ENCODE measurements at places on chromosomes 6 and 20.

DNA sequence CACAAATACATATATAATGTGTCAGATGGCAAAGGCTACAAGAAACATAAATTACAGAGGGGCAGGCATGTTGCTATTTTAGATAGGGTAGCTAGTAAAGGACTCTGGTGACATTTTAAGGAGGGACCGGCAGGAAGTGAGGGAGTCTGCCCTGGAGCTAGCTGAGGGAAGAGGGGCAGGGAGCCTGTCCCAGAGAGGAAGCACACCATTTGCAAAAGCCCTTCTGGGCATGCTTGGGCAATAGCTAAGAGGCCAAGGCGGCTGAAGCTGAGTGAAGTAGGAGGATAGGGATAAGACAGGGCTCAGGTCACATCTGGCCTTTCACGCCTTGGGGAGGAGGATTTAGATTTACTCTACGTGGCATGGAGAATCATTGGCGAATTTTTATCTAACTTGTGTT lies 96.2 kb downstream of the RTN4IP1 start:
- DNase-seq, result no peak

DNA sequence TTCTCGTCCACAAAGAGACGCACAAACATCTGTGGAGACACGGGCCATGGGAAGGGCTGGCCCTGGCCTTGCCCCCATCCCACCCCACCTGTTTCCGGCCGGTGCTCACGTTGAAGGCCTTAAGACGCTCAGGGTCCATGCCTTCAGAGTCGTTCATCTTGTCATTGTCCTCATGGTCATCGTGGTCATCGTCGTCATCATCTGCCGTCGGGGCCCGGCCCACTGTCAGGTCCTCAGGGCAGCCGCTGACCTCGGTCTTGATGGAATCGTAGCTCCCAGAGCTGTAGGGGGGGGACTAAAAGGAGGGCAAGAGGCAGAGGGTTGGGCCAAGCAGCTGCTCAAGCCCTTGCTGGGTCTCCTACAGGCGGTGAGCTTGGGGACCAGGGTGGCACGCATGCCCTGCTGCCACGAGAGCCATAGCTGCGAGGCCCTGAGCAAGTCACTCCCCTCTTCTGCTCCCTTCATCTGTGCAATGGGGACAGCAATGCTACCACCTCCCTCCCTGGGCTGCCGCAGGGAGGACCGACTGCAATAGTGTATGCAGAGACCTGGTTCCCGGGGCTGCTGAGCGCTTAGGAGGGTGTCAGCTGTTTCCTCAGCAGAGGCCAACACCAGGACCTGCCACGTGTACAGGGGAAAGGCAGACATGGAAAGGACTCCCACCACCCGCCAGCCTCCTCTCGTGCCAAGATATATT lies 95.5 kb downstream of the ASXL1 start:
- DNase-seq, result no peak

DNA sequence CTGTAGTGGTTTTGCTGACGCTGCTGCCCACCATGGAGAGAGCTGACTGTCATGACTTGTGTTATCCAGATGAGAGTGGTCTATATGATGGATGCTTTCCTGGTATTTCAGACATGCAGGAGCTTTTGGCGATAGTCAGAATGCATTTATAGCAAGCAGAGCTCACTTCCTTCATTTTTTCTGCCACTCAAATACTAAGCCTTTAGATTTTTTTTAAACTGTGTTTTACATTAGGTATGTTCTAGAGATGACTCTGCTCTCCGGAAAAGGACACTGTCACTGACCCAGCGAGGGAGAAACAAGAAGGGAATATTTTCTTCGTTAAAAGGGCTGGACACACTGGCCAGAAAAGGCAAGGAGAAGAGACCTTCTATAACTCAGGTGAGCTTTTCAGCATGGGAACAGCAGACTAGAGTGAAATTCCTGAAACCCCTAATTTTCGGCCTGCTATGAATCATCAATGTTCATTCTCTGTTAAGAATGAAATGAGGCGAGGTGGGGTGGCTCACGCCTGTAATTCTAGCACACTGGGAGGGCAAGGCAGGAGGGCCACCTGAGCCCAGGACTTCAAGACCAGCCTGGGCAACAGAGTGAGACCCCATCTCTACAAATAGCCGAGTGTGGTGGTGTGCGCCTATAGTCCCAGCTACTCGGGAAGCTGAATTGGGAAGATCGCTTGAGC lies 98.6 kb upstream of the CLDN20 start:
- DNase-seq, result no peak

GRCh38 chr6:63249875-63250482 lies 38.7 kb downstream of the FKBP1C start:
- DNase-seq, result no peak

- DNase-seq, result no peak
Observed at GRCh38 chr20:14360416-14360815, 23.0 kb upstream of the FLRT3 start.

- DNase-seq, result no peak
Observed at GRCh38 chr6:155103816-155104366, 108.8 kb downstream of the TIAM2 start.

- DNase-seq, result no peak
Observed at GRCh38 chr6:107488875-107489635, 862 bp upstream of the SOBP start.

- no peak for DNase-seq
Observed at GRCh38 chr20:13296070-13296469, 75.0 kb downstream of the ISM1 start.

DNA sequence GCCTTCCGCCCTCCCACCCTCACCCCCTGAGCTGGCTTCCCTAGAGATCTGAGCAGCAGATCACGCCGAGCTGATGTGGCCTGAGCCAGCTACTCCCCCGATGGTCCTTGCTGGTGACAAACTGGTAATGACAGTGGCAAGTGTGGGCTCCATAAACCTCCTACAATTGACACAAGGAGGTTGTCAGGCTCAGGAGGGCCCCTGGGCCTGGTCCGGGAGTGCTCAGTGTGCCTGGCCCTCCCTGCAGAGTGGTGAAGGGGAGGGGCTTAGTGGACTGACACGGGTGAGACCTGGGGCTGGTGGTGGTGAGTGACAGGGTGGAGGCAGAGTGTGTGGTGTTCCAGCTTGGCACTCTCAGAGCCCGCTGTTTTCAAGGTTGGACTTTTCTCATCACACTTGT lies 22.6 kb upstream of the MPC1 start:
- DNase-seq, result no peak

- DNase-seq, result no peak
Observed at GRCh38 chr20:44069203-44070011, 117.6 kb downstream of the JPH2 start.

GRCh38 chr20:39961637-39962244 lies 727.3 kb downstream of the MAFB start:
- DNase-seq, result peak; percentile 62

DNA sequence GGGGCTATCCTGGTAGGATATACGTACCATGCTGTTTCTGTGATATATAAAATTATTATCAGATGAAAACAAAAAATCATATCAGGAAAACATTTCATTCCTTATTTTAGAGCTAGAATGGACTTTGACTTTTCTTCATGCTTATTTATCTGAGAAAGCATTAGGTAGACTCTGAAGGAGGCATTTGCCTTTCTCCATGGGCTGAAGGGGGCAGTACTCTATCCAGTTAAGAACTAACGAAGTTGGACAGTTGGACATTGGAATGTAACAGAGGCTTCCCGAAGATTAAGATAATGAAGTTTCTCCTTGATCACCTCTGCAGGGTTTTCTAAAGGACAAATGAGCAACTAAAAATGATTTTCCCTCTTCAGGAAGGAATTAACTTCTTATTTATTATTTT lies 233.9 kb downstream of the SAMD5 start:
- DNase-seq, result no peak

DNA sequence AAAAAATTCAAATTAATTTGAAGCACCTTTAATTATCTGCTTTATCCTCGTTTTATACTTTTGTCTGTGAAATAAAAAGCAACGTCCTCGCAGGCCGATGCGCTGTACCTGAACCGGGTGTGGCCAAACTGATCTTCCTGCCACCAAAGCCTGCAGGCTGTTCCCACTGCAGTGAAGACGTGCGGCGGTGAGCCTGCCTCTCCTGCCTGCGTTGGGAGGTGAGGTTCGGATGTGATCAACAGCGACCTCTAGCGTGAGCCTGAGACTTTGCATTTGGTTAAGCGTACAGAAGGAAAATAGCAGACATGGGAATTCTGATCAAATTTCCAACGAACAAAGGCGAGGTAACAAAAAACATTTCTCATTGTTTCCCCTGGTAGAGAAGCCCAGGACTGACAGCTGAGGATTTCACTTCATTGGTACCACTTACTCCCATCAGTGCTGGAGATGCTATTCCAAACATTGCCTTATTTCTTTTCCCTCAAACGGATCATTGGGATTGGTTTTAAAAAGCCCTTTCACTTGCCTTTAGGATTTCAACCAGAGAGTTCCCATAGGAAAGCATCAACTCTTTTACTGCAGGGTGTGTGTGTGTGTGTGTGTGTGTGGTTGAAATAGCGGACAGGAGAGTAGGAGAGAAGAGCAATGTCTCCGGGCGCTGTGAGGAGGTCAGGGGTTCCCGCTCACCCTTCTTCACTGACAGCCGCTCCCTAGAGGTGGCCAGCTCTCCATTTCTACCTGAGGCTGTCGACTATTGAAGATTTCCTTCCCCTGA lies 56.6 kb upstream of the CCN6 start:
- peak; percentile 38 for DNase-seq

DNA sequence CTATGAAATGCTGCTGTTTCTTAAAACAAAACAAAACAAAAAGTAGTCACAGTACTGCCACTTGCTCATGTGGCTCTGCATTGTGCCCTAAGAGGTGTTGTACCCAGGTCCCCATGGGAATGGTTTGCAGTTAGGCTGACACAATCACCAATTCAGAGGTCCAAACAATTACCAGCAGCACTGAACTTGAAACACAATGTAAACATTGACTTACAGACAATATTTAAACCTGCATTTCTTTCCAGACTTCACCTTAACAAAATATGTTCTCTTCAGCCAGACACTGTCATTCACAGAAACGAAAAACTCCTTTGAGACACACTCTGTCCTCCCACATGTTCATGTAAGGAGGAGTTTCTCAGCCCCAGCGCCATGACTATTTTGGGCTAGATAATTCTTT lies 206.8 kb upstream of the ARG1 start:
- DNase-seq, result no peak

GRCh38 chr6:36756786-36757185 lies 59.2 kb downstream of the RAB44 start:
- DNase-seq, result no peak

DNA sequence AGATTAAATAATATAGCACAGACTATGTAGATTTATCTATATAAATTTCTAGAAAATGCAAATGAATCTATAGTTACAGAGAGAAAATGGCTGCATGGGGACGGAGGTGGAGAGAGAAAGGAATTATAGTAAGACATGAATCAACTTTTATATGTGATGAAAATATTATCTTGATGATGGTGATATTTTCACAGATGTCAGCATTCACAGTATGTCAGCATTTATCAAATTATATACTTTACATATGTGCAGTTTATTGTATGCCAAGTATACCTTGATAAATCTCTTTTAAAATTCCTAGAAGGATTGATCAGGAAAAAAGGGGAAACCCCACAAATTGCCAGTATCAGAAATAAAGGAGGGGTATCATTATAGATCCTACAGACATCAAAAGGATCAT lies 44.6 kb downstream of the NPEPL1 start:
- DNase-seq, result no peak

GRCh38 chr20:17679941-17680835 lies 1.9 kb downstream of the RRBP1 start:
- DNase-seq, result no peak

DNA sequence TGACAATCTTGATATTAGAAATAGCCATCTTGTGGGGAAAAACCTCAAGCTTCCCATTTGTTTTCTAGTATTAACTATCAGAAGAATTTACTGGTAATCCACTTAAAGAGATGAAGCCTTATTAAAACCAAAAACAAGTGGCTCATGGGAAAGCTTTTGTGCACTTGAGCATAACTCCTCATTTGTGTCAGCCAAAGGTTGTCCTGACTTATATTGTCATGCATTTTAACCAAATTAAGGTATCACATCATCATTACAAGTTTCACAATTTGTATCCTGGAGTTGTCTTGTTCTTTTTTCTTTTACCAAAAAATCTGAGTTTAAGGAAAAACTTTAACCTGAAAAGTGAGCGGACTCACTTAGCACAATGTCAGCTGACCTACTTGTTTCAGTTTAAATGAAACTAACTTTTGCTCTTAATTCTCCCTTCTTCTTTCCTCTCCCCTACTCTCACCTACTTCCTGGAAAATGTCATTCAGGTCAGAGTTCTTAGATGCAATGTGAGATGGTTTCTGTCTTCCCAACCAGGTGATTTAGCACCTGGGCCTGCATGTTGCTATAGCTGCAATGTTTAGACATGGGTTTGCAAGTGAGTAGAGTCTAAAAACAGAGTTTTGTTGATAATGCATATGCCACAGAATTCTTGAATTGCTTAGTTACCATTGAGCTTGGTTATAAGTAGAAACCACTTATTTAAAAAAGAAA lies 82.8 kb downstream of the TNFAIP3 start:
- DNase-seq, result no peak

GRCh38 chr20:59175861-59176260 lies 12.2 kb downstream of the ZNF831 start:
- no peak for DNase-seq

DNA sequence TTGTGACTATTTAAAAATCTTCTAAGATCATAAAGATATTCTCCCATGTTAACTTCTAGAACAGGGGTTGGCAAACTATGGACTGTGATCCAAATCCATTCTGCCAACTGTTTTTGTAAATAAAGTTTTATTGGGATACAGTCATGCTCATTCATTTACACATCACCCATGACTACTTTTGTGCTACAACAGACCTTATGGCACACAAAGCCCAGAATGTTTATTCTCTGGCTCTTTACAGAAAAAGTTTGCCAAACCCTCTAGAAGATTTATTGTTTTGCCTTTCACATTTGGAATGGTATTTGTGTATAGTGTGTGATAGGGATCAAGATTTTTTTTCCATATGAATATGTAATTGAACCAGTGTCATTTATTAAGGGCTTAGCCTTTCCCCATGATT lies 341.7 kb downstream of the CD83 start:
- peak; percentile 33 for DNase-seq

DNA sequence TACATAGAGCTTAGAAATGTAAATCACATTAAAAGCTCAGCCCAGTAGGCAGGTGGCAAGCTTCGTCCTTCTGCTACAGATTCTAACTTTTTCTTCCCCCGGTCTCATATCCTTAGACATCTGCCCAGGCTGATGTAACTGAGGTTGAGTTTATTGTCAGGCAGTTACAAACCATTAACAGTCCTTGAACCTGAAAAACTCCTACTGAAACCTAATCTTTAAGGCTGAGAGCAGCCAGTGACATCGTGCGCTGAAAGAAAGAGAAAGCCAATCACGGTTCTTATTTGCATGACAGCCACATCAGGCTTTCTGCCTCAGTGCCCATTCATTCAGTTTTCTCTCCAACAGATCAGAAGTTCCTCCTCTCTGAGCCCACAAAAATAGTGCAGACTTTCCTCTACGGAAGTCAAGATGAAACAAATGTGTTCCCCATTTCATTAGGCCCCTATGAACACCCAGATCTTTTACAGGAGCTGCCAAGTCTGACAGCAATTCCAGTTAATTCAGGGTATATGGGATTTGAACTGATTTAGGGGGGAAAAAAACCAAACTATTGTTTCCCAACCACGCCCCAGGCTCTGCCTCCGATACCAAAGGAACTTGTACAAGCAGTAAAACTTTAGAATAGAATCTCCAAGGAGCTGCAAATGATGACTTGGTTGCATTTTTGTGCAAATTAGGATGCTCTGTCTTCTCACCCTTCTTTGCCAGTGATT lies at the start of gene NHSL1:
NHSL1 (minus strand) TSS at position 192 of the 716 bp plus-strand sequence. CDS start 204 bp downstream, outside the sequence.
- DNase-seq, result peak; percentile 48

All from NCI-H446 treated with DMSO at 0.1 percent for 48 hours (cell line).